ENCODE measurements at places on chromosomes 6 and 20.

DNA sequence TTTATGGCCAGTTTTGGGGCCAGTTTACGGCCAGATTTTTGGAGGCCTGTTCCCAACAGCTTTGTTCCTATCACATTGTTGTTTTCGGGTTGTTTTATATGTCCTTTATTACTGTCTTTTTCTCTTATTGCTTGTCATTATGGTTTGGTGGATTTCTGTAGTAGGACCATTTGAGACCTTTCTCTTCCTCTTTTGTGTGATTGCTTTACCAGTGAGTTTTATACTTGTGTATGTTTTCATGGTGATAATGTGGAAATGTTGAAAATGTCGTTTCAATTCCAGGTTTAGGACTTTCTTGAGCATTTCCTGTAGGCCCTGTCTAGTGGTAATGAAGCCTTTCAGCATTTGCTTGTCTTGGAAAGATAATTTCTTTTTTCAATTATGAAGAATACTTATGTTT, 17.8 kb downstream of the HLA-B start:
- DNase-seq = no peak

DNA sequence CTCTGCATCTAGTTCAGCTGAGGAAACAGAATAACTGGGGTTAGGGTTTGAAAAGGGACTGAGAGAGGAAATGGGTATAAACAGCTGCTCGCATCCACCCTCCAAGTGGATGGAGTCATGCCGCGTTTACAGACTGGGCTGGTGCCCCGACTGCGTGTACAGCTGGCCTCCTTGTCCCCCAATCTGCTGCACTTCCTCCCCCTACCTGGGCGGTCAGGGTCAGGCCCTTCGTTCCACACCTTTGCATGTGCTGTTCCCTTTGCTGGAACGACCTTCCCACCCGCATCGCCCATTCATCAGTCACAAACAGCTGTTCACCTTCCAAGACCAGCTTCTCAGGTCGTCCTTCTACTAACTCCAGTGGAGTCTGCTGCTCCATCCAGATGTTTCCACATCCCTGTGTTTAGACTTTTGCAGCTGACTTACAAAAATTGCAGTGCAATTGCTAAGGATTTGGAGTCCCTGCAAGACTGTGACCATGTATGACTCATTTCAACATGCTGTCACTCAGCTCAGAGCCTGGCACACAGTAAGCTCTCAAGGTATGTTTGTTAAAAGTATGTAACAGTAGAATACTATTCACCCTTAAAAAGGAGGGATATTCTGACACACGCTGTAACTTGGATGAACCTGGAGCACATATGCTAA, 129.3 kb downstream of the DTNBP1 start:
- no peak for DNase-seq

- DNase-seq = no peak
These were observed 444.3 kb upstream of the NRSN1 start for GRCh38 chr6:23681743-23682142.

DNA sequence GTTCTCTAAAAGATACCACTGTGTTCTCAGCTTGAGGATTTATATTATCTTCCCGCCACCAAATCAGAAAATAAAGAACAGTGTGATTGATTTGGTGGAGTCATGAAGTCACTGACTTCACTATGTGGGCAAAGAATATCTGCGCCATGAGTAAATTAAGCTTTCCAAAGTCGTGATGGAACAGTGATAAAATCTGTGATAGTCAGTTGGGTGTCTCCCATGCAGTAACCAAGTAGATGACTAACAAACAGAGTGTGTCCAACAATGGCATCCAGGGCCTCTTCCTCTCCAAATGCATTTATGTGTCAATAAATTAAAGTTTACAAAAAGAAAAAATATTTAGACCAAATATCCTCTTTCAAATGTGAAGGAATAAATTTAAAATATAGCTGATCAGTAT, 87.0 kb upstream of the DST start:
- DNase-seq = no peak

- no peak for DNase-seq
These were observed 43.1 kb upstream of the ZNF831 start for GRCh38 chr20:59120491-59120890.

- no peak for DNase-seq
These were observed 15.6 kb upstream of the MATN4 start for GRCh38 chr20:45323731-45324130.

GRCh38 chr20:36629719-36630681, 16.0 kb downstream of the SLA2 start:
- DNase-seq = no peak

DNA sequence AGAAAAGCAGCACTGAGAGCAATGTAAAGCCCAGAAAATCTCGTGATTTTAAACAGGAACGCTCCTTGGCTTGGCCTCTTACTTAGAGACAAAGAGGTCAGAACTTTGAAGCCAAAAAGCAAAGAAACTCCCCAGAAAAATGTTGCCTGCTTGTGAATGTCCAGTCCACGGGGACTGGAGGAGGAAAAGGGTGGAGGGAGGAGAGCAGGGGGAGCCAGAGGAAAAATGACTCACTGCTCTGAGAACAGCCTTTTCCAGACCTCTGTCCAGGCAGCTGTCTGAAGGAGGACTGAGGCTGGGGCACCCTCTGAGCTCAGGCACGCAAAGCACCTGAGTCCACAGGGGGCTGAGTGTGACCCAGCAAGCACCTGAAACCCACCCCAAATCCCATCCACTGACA, 64.7 kb downstream of the TRAM2 start:
- DNase-seq = no peak

- no peak for DNase-seq
These were observed 38.2 kb downstream of the PYGB start for GRCh38 chr20:25285856-25286798.

- no peak for DNase-seq
These were observed 2.3 kb upstream of the BMP6 start for GRCh38 chr6:7723554-7723953.

DNA sequence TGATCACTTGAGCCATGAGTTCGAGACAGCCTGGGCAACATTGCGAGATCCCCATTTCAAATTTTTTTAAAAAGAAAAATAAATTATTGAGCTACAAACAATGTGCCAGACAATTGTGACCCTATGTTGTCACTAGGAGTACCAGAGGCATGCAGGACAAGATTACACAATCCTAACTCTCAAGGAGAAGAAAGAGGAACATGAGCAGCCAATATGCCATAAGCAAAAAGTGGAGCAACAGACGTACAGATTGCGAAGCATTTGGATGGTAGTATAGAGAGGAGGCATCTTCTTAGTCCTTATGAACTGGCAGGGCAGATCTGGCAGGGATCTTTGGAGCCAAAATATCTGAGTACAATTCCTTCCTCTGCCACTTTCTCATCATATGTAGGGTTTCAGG, 156.4 kb downstream of the OR2B2 start:
- DNase-seq = no peak

GRCh38 chr6:80639181-80639629, 532.7 kb downstream of the BCKDHB start:
- DNase-seq = no peak

GRCh38 chr6:117298941-117299340, 33.6 kb downstream of the VGLL2 start:
- DNase-seq = no peak

- DNase-seq = no peak
These were observed 96.3 kb downstream of the GMPR start for GRCh38 chr6:16334671-16335070.

DNA sequence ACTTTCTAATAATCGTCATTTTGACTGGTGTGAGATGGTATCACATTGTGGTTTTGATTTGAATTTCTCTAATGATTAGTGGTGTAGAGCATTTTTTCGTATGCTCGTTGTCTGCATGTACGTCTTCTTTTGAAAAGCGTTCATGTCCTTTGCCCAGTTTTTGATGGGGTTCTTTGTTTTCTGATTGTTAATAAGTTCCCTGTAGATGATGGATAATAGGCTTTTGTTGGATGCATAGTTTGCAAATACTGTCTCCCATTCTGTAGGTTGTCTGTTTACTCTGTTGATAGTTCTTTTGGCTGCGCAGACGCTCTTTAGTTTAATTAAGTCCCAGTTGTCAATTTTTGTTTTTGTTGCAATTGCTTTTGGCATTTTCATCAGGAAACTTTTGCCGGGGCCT, 32.3 kb upstream of the XRN2 start:
- DNase-seq = no peak

GRCh38 chr20:51461306-51461705, 81.2 kb downstream of the NFATC2 start:
- DNase-seq = no peak

DNA sequence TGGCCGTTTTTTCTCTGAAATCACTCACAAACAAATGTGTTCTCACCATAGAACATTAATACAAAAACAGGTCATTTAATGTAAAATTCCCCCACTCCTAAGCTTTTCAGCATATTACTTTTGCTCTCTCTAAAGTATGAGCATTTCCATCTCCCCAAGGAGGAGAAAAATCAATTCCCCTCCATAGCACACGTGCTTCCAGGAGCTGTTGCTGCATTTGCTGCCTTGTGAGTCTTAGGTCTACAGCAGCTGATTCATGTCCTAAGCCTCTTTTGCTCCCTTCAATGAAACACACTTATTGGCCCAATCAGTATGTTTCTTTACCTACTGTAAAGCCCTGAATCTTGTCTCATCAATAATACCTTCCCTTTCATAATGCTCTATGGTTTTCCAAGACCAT, 6.4 kb upstream of the COL9A1 start:
- DNase-seq = no peak

DNA sequence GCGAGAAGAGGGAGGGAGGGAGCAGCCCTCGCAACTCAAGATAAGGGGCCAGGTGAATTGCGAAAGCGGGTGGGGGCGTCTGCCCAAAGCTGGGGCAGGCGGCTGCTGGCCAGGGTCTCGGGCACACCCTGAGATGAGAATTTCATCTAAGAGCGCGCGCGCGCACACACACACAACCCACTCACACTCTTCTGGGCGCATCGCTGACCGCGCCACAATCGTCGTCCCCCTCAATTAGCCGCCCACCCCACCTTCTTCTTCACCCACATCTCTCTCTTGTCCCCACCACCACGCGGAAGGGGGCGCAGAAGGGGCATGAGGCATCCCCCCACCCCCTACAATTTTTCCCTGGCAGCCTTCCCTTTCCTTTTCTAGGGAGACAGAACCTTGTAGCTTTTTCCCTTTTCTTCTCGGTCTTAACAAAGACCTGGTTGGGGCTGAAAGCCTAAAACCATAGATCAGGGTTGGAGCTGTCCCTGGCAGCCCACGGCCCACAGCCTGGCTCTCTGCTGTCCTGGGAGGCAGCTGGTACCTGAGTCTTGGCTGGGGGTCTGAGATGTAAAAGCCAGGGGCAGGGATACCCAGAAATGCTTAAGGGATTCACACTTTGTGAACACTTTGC, 737 bp upstream of the PTPRT start:
- DNase-seq = no peak

- no peak for DNase-seq
These were observed 39.4 kb upstream of the ZBP1 start for GRCh38 chr20:57659517-57660180.

GRCh38 chr20:25739615-25740320, 43.1 kb upstream of the ZNF337 start:
- no peak for DNase-seq

- DNase-seq = no peak
These were observed 570.5 kb downstream of the QKI start for GRCh38 chr6:163985040-163985439.

DNA sequence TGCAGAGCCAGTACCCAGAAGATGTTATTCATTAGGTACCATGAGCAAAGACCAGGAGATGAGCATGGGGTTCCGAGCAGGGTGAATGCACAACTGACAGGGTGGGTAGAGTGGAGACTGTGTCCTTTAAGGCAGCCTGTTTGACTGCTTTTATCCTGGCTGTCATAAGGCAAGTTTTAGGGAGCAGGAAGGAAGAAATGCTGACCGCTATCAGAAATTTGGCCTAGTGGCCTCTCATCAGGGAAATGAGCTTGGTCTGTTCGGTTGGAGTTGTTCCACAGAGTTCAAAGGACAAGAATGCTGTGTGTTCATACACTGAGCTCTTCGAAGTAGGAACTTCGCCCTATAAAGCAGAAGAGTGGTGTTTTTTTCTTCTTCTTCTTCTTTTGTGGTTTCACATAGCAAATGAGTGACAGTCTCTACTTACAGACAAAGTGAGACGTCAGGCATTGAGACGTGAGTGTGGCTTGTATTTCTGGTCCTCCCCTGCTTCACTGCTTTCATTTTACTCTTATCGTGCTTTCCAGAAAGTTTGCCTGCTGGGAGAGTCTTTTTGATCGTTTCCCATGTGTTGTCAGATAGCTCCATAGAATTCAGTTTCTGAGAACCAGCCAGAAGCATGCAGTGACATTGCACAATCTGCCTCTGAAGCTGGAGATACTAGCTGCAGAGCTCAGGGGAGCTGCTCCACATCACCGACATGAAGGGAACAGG, at the start of gene CASS4:
Gene CASS4, plus strand, starts transcription at position 502 of the 714 bp plus-strand sequence. Its CDS starts 199 bp downstream, at position 701.
- DNase-seq = no peak

GRCh38 chr6:166540631-166541331, 45.7 kb downstream of the RAMACL start:
- peak; percentile 15 for DNase-seq

DNA sequence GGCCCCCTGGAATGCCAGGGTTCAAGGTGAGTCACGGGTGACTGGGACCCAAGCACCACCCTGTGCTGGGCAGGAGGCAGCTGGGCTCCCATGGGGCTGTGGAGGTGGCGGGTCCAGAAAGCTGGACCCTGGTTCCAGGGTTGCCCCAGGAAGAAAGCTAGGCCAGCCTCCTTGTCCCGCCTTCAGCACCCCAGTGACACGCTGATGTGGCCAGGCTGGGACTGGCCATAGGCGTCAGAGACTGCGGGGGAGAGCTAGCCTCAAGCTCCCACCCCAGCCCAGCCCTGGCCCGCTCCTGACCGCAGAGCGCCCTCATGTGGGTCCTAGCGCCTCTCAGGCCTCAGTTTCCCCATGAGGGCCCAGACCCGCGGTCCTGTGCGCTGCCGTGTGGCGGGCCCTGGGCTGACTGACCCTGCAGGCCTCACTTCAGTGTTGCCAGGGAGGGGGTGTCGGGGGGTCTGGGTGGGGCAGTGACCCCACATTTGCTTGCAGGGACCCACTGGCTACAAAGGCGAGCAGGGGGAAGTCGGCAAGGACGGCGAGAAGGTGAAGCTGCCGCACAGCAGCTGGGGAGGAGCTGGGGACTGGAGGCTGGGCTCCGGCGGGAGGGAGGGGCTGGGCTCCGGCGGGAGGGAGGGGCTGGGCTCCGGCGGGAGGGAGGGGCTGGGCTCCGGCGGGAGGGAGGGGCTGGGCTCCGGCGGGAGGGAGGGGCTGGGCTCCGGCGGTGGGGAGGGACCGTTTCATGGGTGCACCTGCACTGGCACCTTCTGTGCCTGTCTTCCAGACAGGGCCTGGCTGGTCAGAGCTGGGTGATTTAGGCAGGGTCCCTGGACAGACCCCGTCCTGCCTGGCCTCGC, 7.9 kb downstream of the COL9A3 start:
- peak; percentile 30 for DNase-seq

- no peak for DNase-seq
These were observed 12.5 kb downstream of the TRIM26 start for GRCh38 chr6:30200551-30201281.

DNA sequence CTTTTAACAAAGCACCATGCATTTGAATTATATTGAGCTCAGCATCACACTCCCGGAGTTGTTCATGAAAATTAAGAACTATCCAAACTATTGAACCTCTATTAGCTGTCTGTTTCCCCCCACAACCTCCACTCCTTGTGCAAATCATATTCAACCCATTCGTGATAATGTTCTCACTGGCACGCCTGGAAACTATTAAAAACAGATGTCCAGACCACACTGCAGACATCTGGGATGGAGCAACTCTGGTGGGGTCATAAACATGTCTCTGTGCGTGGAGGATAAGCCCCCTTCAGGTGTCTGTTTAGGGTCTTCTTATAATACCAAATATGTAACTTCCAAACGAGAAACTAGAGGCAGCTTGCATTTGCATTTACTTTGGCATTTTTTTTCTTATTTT, 193.7 kb downstream of the TFAP2A start:
- DNase-seq = no peak

- no peak for DNase-seq
These were observed 5.9 kb upstream of the NUP153 start for GRCh38 chr6:17712576-17712975.

GRCh38 chr6:138001750-138002349, 105.4 kb downstream of the PERP start:
- DNase-seq = peak; percentile 48

Measured in stimulated activated CD8-positive, alpha-beta memory T cell treated with anti-CD3 and anti-CD28 coated beads, Interleukin-2, amount 100 ng/mL, for 1 hour (primary cell).